Thoracic aorta (tissue), 2 donors: ENCODE measurements at places on chromosomes 3 and 15.
A peak's percentile ranks its signal among the peaks of the same experiment; 100 is the strongest.

- no peak for DNase-seq
Observed at GRCh38 chr3:171828902-171829770, 14.0 kb upstream of the TMEM212 start.

DNA sequence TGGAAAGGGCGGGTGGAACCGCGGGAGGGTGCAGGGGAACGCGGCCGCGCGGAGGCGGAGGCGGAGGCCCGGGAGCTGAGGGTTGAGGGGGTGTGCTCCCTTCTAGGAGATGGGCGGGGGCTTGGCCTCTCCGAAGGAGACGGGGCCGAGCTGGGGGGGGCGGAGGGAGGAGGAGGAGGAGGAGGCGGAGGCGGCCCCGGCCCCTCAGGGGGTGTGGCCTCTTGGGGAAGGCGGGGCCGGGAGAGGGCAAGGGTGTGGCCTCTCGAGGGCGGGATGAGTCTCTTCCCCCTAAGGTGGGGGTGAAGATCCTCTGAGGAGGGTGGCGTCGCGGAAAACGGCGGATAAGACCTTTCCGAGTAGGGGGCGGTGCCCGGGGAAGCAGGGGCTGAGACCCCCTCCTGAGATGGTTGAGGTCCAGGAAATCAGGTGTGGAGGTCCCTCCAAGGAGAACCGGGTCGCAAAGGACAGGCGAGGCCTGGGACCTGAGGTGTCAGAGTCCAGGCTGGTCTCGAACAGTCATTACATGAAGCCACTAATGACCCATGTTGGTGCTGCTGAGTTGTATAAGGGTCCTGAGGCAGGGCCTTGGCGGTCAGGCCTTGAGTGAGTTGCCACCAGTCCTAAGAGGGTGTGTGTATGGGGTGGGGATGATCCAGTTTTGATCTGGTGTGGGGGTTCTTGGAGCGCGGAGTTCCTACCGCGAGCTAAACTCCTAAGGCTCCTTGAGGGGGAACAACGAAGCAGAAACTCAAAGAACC is 759 bp downstream of the WDR6 start:
- no peak for DNase-seq

- no peak for DNase-seq
Observed at GRCh38 chr3:33155301-33155700, 41.5 kb downstream of the CRTAP start.

DNA sequence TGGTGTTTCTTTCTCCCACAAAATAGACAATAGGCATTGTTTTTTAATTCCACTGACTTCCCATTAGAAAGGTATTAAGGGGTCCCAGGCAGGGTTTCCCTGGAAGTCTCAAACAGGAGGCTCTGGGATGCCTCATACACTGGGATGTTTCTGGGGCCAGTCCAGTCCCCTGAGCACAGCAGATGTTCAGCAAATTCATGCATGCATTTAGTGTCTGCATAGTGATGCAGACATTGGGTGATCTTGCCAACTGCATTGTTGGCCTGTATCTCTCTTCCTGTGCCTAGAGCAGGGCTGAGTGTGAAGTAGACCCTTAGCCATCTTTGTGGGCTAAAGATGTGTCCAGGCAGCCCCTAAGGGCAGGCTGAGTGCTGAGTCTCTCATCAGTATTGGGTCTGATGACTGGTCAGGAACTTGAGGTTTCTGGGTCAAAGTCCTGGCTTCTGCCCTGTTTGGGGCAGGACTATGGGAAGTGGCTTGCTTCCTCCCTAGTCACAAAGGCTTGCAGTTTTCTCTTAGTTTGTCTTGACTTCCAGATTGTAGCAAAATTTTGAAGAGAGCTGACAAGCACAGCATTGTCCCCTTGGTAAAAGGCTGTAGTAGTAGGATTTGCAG is 56.5 kb downstream of the BSN start:
- DNase-seq, result no peak

DNA sequence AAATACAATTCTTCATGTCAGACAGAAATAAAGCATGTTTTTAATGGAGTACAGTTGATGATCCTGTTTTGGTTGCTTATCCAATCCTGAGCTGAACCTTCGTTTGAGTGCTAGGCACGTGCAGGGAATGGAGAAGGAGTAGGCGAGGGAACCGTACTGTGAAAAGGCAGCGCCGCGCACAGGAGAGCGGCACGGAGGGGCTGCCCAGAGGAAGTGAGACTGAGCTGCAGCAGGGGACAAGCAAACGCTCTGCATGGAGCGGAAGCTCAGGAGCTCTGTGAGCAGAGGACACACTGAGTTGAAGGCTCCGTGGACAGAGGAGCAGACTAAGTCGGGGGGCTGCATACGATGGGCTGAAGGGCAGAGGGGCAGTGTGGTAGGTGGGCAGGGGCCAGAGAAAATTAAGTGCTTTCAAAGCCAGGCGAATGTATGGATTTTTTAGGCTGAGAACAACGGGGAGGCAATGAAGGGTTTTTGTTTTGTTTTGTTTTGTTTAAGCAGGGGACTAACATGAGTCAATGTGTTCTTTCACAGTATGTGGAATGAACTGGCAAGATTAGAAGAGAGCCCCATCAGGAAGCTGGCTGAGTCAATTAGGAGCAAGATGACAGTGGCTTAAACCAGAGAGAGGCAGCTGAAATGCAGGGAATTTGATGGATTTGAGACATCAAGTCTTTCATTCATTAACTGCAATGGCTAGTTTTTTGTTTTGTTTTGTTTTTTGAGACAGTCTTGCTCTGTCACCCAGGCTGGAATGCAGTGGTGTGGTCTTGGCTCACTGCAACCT is 23.8 kb upstream of the TM2D3 start:
- DNase-seq, result no peak

DNA sequence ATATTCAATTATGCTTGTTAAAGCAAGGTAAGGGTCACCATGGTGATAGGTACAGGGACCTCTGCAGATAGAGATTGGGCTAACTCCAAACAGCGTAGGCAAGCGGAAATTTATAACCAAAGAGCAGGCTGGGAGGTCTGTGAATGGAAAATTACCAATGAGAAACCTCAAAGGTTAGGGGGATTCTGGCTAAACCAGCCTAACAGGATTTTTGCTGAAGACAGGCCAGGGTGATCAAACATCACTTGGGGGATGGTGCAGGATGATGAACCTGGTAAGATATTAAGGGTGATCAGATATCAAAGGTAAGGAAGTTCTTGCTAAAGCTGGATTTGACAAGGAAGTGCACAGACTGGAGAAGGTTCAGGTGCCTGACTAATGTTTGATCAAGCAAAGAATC is 35.3 kb upstream of the SNRPN start:
- DNase-seq, result no peak

DNA sequence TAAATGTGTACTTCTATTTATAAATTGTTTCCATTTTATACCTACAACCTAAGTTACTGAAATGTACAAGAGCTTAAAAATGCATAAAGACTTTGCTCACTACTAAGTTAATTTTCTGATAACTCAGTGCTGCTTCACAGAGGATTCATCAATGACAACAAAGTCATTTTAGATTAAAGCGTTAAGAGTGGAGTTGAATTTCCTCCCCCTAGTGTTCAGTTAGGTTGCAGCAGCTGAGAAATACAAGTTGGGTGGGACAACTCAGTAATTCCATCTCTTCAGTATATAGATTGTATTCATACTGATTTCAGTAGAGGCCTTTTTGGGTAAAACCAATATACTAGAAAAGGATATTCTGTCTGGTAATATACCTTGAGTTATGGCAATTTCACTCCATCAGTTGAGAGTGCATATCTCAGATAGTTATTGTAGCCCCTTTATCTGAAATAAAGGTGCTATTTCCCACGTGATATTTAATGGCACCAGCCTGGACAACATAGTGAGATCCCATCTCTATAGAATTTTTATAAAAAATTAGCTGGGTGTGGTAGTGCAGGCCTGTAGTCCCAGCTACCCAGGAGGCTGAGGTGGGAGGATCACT is 6.9 kb upstream of the RPL35A start:
- DNase-seq, result no peak

- no peak for DNase-seq
Observed at GRCh38 chr3:97820780-97821179, 1.0 kb upstream of the CRYBG3 start.

GRCh38 chr3:111238885-111239284 is 167.3 kb downstream of the NECTIN3 start:
- DNase-seq, result no peak

DNA sequence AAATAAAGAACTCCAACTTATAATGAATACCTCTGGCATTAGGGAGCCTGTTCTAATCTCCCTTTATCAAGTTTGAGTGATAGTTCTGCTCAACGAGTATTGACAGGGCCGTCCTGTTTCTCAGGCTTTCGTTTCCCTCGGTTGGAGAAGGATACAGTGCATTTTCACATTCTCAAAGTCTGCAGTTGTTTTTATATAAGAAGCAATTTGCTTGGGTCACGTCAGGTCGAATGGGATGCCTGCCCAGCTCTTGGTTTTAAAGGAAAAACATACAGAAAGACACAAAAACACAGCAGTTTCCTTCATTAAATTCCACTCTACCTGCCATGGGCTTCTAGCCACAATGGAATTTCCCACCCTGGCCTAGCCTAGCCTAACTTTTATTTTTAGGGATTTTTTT is 366.3 kb downstream of the TIGIT start:
- no peak for DNase-seq

GRCh38 chr3:191352014-191352413 is 21.7 kb upstream of the UTS2B start:
- DNase-seq, result no peak

DNA sequence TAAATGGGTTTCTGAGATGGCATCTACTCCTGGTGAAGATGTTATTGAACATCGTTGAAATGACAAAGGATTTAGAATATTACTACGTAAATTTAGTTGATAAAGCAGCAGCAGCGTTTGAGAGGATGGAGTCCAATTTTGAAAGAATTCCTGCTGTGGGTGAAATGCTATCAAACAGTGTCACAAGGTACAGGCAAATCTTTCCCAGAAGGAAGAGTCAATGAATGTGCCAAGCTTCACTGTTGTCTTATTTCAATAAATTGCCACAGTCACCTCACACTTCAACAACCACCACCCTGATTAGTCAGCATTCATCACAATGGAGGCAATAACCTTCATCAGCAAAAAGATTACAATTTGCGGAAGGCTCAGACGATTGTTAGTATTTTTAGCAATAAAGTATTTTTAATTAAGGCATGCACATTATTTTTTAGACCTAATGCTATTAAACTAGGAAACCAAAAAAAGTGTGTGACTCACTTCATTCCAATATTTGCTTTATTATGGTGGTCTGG is 142.8 kb downstream of the UNC13C start:
- DNase-seq, result no peak

DNA sequence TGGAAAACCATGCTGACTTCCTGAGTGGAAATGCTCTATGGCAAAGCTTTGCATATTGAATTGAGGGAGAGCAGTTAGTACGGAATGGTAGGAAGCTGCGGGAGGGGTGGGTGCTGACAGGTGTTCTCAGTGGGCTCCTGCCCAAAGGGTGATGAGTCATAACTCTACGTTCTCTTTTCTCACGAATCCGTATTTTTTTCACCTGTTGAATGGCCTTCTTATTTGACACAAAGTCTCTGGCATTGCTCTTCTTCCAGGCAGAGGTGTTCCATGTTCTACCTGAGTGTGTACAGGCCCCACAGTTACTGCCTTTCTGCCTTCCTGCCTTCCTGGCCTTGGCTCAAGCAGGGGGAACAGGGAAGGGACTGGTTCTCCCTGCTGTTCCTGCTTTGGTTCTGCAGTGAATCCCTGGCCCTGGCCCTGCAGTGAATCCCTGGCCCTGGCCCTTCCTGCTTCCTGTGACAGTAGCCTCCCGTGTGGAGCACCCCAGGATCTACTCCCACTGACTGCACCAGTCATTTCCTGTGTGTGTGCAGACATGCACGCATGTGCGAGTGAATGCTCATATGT is 31.9 kb downstream of the TRAK1 start:
- no peak for DNase-seq

- no peak for DNase-seq
Observed at GRCh38 chr3:33886015-33886414, 87.6 kb downstream of the PDCD6IP start.

DNA sequence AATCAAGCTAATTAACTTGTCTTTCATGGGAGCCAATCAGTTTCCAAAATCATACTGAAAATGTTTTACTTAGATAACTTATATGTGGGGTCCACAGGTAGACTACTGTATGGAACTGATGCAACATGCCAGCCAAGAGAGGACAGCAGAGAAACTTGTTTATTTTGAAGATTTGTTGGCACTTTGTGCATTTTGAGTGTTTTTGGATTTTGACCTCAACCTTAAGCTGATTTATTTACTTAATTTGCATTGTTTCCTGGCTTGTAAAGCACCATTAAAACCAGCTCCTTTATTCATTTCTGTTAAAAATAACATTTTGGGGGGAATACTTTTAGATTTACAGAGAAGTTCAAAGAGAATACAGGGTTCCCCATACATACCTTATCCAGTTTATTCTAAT is 166.6 kb downstream of the MCTP2 start:
- DNase-seq, result no peak

DNA sequence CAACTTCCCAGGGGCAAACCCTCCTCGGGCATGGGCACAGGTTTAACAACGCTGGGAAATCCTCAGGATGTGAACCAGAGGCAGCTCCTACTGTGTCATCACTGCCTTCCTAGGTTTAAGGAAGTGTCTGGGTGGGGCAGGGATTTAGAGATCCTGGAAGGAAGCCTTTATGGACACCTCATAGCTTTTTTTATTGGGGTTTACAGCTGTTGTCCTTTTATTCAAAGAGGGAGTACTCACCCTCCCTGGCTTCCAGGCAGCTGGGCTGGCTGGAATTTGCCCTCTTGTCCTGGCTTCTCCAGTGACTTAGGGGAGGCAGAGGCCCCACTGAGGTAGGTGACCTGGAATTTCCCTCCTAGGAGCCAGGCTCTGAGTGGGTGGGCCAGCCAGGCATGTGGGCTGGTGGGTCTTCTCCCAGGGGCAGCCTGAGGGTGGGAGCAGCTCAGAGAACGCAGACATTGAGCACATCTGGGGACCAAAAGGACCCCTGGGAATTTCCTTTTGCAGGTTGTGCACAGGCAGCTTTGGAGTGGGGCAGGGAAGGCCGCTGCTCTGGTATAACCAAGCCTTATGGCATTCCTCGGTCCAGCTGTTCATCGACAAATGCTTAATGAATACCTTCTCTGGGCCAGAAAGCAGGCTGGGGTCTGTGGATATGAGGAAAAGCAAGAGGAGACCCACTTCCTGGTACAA is 13.5 kb upstream of the FAM3D start:
- no peak for DNase-seq

GRCh38 chr3:140347151-140347550 is 330.7 kb upstream of the TRIM42 start:
- no peak for DNase-seq

GRCh38 chr3:16289144-16289889 is 24.3 kb downstream of the OXNAD1 start:
- DNase-seq, result no peak

DNA sequence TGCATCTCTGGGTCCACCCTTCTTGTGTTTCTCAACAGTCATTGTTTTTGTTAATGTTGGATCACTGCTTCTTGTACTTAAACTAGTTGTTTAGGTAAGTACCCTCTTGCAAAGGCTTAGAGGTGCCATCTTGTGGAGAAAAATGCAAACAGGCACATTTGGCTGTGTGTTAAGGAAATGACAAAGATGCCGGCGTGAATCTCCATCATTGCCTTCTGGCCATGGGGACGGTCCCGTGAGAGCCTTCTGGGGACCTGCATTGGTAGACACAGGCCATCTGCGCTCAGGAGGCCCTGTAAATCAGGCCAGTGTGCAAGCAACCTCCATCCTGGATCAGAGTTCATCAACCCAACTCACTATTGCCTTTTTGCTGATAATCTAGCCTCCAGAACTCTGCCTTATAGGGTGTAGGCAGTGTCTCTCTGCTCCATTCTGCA is 158.6 kb upstream of the NR2E3 start:
- peak; percentile 7 for DNase-seq

- no peak for DNase-seq
Observed at GRCh38 chr3:176286476-176287085, 910.7 kb downstream of the TBL1XR1 start.
